ENCODE measurements at places on chromosomes 5 and 9.

- DNase-seq = no peak
Observed at GRCh38 chr5:61299261-61299681, 32.8 kb upstream of the ZSWIM6 start.

- DNase-seq = no peak
Observed at GRCh38 chr9:72203205-72203803, 54.1 kb downstream of the GDA start.

GRCh38 chr5:72855821-72856220 is 39.4 kb downstream of the TNPO1 start:
- DNase-seq = no peak

DNA sequence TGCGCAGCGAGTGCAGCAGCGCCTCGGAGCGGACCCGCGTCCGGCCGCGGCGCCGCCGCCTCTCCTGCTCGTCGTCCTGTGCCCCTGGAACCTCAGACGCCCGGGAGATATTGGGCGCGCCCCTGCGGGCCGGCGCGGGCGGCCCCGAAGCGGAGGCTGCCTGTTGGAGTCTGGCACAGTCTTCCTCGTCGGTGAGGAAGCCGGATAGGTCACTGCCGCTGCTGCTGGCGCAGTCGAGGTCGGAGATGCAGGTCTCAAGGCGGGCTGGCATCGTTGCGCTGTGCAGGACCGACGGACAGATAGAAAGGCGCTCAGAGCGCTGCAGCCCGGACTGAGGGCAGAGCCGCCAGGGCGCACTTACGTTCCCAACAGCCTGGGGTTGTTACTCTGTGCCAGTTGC is 344 bp downstream of the NEUROG1 start:
- no peak for DNase-seq

- no peak for DNase-seq
Observed at GRCh38 chr5:157289164-157289819, 23.4 kb downstream of the CYFIP2 start.

DNA sequence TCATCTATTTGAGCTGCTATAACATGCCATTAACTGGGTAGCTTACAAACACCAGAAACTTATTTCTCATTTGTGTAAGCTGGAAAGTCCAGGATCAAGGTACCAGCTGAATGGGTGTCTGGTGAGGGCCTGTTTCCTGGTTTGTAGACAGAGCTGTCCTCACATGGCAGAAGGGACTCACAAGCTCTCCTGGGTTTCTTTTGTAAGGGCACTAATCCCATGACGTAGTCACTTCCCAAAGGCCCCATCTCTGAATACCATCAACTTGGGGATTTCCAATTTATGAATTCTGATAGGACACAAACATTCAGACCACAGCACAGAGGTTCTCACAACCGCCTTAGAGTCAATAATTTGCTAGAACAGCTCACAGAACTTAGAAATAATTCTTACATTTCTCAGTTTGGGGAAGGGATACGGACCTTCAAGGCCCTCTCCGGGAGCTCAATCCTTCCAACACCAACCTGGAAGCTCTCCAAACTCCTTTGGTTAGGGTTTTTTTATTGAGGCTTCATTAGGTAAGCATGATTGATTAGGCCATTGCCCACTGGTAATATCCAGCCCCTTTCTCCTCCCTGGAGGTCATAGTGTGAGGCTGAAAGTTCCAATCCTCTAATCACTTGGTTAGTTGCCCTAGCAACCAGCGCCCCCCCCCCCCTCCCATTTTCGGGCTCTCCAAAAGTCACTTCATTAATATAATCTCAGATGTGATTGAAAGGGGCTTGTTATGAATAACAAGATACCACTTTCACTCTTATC is 7.6 kb upstream of the DNAJA1 start:
- no peak for DNase-seq

Measured in stimulated activated CD8-positive, alpha-beta memory T cell treated with anti-CD3 and anti-CD28 coated beads, Interleukin-4, amount 100 ng/mL, for 24 hours (primary cell).